ENCODE measurements at places on chromosomes 2 and 18. TPM values are rescaled to one million over a fixed set of nuclear protein-coding genes. Genes with fewer than 3 reads are reported as not detected.

FSIP2 gene
- total RNA-seq = not detected

ABHD1 gene
- total RNA-seq = not detected

SMAD4 gene
- 75.1 TPM for total RNA-seq

IL37 gene
- total RNA-seq = not detected

LINC00305 gene
- not detected for total RNA-seq

Data from smooth muscle cell of the umbilical artery (primary cell).